ENCODE measurements at places on chromosomes 3 and 15. TPM values are rescaled to one million over a fixed set of nuclear protein-coding genes. Genes with fewer than 3 reads are reported as not detected.

- DNase-seq = peak; percentile 54
These were observed 33.3 kb upstream of the PAQR5 start for GRCh38 chr15:69265347-69265955.

DNA sequence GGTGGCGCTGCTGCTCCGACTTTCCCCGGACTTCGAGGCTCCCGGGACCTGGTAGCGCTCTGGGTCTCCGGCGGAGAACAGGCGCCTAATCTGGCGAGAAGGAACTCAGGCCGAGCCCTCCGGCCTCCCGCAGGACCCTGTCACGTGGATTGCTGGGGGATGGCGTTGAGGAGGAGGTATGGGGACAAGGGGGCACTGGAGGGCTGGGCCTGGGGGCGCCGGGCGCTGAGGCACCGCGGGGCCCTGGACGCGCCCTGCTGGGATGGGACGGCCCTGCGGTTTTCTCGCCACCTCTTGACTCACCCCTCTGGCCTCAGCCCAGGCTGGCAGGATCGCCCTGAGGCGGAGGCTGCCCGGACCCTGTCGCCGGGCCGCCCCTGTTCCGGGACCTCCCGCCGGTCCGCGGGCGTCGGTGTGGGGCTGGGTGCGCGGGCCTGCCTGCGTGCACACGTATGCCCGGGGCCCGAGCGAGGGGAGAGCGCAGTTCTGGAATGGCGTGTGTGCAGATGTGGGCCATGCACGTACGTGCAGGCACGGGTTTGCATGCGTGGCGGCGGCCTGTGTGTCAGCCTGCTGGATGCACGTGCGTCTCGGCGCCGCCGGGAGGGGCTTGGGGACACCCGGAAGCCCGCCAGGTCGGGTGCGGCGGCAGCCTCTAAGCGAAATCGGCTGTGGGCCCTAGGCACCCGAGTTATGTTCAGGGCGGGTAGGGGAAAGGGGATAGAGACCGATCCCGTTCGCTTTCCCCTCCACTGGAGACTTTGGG, 752 bp downstream of the C15orf39 start:
- peak; percentile 79 for DNase-seq

Gene EXD1
- not detected for polyA plus RNA-seq

- no peak for DNase-seq
These were observed 24.9 kb downstream of the CXCR6 start for GRCh38 chr3:45968149-45968548.

Gene MTHFS
- polyA plus RNA-seq = 85.1 TPM

Gene SSUH2
- polyA plus RNA-seq = not detected

DNA sequence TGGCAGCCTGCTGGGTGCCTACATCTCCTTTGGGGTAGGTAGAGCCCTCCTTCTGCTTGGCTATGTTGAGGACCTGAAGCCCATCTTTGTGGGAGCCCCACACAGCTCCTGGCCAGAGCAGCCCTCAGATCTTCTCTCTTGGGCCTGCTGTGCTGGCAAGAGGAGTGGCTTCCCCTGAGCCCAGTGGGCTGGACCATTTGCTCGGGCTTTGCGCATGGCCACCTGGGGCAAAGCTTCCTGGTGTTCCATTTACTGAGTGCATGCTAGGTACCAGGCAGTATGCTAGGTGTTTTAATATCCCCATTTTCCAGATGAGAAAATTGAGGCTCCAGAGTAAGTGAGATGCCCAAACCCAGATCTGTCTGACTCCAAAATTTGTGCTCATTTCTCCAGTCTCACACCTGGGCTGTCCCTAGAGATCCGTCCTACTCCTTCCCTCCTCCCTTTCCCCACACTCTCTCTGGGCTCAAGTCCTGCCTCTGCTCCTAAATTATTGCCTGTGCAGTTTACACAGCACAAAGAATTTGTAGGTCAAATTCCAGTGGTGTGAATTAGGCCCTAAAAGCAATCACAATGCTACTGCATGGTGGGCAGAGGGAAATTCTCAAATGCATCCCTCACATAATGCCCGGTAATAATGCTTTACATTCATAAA, 39.7 kb downstream of the SLC28A1 start:
- no peak for DNase-seq

- DNase-seq = no peak
These were observed 267.7 kb downstream of the PTPRG start for GRCh38 chr3:61828880-61829721.

DNA sequence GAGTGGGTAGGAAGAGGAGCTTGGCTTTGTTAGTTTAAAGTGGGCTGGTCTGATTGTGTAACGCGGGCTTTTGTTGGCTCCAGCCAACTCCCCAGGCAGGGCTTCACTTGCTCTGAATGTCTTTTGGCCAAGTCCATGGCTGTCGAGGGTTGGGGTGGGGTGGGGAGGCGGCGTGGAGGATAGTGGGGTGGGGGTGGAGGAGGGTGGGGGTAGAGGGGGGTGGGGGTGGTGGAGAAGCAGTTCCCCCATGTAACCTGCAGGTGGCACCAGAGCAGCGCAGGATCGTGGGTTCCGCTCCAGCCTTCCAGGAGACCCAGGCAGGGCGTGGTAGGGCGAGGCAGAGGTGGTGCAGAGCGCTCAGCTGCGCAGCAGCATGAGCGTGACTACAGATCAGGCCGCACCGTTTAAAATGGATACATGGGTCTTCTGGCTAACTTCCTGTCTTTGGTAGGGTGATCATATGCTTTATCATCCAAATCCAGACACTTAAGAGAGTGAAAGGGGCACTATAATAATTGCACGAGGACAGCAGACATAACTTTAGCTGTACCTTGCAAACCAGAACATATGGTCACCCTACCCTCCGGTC, 28.3 kb downstream of the GOLGA6A start:
- peak; percentile 32 for DNase-seq

Gene SI
- polyA plus RNA-seq = not detected

Gene CATSPER2
- 1.5 TPM for polyA plus RNA-seq

GRCh38 chr15:57550640-57551039, 41.1 kb upstream of the MYZAP start:
- DNase-seq = no peak

GRCh38 chr3:27658741-27659140, 63.4 kb downstream of the EOMES start:
- DNase-seq = no peak

GRCh38 chr3:11390411-11391131, 118.4 kb downstream of the ATG7 start:
- DNase-seq = no peak

Gene CYP1A2
- not detected for polyA plus RNA-seq

- DNase-seq = no peak
These were observed 326.6 kb downstream of the ARPP21 start for GRCh38 chr3:35965908-35966307.

DNA sequence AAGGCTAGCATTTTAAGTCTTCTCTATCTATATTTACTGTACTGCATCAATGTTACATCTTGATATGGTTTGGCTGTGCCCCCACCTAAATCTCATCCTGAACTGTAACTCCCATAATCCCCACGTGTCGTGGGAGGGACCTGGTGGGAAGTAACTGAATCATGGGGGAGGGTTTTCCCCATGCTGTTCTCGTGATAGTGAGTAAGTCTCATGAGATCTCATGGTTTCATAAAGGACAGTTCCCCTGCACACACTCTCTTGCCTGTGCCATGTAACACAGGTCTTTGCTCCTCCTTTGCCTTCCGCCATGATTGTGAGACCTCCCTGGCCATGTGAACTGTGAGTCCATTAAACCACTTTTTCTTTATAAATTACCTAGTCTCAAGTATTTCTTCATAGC, 161.5 kb downstream of the TBC1D5 start:
- no peak for DNase-seq

GRCh38 chr3:146590521-146590920, 14.6 kb downstream of the PLSCR5 start:
- no peak for DNase-seq

GRCh38 chr3:174132006-174132405, 727.1 kb upstream of the NAALADL2 start:
- no peak for DNase-seq

Gene ARGFX
- polyA plus RNA-seq = not detected

Gene PLSCR2
- polyA plus RNA-seq = not detected

- DNase-seq = no peak
These were observed 6.7 kb upstream of the GP5 start for GRCh38 chr3:194405766-194406165.

GRCh38 chr15:61983081-61983480, 77.2 kb downstream of the VPS13C start:
- DNase-seq = no peak

- DNase-seq = no peak
These were observed 42.3 kb upstream of the IQSEC1 start for GRCh38 chr3:13115576-13115910.

DNA sequence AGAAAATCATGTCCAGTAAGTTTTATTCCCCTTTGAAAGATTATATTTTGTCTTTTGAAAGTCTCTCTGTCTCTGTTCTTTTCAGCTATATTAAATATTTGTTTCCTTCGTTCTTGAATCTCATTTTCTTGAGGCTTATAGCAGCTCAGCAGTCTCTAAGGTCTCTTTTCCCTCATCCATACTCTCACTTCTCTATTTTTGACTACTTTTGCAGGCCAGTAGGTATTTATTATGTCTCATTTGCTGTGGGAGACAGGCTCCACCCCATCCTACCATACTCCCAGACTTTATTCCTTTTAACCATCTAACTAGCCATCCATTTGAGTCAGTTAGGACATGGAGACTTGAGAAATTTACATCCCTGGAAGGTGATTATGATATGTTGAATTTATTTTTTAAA, 71.0 kb downstream of the FILIP1L start:
- DNase-seq = no peak

DNA sequence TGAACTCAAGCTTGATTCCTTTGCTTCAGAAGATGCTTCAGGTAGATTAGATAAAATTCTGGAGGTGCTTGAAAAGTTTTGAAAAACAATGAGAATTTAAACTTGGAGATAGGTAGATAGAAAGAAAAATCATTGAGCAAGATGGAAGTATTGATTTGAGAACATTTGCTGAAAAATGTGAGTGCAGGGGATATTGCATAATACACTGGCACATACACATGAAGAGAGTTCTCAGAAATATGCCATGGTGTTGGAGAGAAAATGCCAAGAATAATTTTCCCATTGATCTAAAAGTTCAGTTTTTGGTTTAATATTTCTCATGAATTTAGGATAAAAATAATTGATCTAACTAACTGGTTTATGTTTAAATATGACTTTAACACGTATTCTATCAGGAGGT, 107.2 kb upstream of the GBE1 start:
- DNase-seq = no peak

DNA sequence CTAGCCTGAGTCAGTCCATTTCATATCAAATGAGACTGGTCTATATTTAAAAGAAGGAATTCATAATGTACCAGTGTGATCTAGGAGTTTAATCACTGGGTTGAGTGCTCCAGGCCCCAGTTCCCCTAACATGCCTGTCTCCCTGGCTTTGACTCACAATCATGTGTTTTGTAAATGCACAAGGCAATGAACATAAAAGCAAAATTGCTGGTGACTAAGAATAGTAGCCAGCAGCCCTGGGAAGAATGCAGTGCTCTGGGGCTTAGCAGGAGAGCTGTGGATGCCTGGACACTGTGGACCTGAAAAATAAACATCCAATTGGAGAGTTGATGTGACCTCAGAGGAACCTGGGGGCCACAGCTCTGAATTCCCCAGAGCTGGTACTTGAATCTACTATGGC, 50.3 kb downstream of the SYNPR start:
- DNase-seq = no peak

DNA sequence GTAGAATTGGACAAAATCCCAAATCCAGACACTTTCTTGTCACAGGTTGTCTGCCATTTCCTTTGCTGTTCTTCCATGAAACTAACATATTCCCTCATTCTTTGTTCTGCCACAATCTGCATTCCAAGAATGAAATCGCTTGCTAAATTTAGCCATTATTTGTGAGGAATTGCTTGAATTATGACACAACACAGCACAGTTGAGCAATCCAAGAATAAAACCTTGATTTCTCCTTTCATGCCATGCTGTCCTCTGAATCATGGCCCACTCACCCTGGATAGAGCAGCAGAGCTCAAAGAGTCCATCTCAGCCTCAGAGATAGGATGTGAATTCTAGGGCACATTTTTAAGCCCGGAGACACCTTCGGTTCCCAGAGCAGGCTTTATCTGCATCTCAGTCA, 35.2 kb upstream of the GREM1 start:
- DNase-seq = no peak

Gene RIOX2
- polyA plus RNA-seq = 32.2 TPM

DNA sequence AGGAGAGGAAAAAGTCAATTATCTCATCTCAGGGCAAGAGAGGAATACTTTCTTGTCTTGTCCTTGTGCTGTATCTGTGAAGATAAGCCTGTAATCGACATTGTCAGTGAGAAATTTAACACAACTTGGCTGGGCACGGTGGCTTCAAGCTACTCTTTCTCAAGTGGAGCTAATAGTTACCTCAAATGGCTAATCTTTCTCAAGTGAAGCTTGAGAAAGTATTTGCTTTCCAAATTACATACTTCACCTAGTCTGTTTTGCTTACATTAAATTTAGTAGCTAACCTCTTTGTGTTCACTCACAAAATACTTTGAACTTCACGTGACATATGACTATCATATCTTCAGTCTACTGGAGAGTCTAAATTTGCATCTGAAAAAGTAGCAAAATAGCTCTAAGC, 48.3 kb upstream of the B3GALNT1 start:
- no peak for DNase-seq

Measured in CD4-positive, CD25-positive, alpha-beta regulatory T cell (primary cell).